ENCODE measurements at places on chromosomes 4 and X.

- DNase-seq = no peak
These were observed 683.8 kb upstream of the PABPC4L start for GRCh38 chr4:134885436-134885835.

DNA sequence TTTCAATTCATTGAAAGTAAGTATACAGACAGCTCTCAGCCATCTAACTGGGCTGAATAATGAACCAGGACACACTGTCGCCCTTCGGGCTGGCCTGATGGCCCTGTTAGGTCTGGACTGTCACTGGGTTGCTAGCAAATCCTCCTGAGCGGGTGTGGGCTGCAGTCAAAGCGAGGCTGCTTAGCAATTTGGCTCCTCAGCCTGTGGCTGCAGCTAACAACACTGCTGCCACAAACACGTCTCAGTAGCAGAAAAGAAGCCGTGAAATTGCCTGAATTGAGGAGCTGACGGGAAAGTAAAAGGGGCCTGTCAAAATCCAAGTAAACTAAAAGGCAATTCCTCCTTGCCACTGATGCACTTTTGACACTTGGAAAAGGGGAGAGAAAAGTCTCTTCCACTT lies 72.8 kb downstream of the SMIM20 start:
- DNase-seq = no peak

DNA sequence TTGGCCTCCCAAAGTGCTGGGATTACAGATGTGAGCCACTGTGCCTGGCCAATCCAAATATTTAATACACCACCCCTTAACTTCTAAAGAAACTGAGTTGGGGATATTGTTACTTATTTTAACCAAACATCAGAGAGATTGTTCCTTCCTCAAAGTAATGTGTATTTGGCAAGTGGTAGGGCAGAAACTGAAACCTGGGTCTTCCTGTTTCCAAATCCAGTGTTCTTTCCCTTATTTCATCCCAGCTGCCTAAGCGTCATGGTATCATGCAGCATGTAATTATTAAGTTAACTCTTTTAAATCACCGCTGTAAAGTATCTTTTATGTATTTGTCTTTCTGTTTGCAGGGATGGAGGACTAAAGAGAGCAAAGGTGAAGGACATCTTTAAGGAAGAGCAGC lies 68.4 kb downstream of the GPAT3 start:
- no peak for DNase-seq

DNA sequence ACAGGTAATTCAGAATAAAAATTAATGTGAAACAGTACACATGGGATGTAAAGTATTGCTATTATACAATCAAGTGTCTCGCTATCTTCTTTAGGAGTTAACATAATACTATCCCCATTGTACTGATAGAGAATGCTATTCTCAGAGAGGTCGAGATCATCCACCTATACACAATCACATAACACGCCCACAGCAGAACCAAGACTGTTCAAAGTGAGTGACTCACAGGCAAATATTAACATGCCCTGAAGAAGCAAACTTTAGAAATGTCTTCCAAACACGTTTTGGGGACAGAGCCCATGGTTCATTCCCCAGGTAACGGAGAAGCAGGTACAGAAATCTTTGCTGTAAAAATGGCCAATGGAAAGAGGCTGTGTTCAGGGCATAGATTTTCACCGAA lies 50.1 kb upstream of the PHKA2 start:
- DNase-seq = no peak

DNA sequence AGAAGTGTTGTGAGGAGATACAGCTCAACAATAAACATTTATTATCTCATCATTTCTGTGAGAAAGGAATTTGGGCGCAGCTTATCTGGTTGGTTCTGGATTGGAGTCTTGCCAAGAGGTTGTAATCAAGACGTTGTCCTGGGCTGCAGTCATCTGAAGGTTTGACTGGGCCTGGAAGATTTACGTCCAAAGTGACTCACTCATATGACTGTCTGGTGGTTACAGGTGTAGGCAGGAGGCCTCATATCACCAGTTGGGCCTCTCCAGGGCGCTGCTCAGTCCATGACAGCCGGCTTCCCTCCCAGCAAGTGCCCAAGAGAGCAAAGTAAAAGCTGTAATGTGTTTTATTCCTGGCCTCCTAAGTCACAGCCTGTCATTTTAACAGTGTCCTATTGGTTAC lies 106.3 kb downstream of the USP46 start:
- DNase-seq = no peak

DNA sequence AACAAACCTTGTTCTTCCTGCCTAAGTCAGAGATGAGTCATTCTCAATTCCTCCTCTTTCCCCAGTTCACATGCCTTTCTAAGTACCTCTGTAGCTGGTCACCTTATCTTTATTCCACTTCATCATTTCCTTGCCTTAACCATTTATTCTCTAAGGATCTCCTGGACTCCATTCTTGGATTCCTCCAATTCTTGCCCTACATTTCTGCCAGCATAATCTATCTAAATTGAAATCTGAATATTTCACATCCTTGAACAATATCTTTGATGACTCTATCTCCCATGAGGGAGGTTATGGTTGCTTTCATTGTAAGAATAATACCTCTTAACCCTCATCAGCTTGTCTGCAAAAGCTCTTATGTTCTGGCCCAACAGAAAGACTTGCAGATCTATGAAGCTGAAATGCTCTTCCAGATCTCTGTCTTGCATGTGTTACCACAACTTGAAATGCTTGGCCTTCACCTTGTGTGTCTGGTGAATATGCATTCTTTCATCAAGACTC lies 28.6 kb upstream of the PDE5A start:
- DNase-seq = no peak

DNA sequence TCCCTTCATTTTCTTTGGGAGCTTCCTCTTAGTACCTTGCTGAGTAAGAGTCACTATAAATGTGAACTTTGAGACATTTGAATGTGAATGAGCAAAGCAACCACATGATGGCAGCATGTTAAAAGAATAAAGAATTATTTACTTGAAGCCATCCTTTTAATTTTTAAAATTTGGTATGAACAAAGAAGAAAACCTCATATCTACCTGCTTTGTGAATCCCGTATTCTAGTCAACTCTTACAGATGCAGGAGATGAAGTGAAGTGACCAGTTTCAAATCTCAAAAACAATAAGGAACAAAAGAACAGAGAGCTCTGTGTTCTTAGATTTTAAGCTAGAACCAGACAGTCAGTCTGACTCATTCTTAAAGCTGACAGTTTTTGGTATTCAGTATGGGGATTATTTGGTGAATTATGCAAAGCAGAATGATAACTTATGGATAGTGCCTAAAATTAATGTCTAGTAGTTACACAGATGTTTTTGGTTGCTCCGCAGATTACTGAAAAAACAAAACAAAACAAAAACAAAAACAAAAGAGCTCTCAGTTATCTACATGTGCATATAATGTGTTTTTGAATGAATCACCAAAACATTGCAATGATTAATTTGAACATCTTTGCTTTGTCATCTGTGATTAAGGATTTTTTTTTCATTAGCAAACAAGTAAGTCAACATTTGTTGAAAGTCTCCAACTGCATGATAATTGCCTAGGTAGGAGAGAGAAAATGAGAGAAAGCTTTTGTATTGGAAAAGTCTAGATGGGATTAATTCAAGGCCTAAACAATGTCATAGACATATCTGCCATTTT lies 48.2 kb upstream of the H2AZ1 start:
- no peak for DNase-seq

DNA sequence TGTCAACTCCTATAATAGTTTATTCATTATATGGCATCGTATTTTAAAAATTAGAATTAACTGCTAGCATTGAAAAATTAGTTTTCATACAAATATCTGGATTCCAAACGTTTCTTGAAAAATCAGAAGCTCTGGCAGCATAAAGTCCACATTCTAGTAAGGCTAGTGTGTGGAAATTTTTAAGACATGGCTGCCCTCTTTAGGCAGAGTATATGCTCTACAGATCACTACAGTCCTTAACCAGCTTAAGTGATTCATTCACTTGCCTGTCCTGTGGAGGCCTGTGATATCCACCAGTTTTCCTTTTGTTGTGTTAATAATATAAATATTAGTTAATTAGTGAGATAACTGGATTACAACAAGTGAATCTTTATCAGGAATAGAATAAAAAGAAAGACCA lies 287.2 kb downstream of the OPHN1 start:
- no peak for DNase-seq

- DNase-seq = no peak
These were observed 4.6 kb downstream of the CTBP1 start for GRCh38 chr4:1244081-1244977.

- no peak for DNase-seq
These were observed 41.9 kb upstream of the PRDM8 start for GRCh38 chr4:80155316-80155982.

DNA sequence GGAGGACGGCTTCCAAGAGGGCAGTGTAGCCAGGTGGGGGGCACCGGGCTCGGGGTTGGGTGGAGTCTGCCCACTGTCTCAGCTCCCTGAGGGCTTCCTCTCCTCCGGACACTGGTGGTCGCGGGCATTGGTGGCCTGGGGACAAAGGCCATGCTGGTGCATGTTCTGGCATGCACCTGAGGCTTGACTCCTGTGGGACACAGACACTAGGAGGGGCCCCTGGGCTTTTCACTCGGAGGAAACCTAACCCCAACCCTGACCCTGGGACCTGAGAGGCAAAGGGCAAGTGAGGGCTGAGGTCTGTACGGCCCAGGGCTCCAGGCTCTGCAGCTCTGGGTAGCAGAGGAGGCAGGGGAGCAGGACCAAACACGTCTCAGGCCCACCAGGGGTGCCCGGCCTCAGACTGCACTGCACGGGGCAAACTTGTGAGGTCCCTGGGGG lies 22.3 kb upstream of the FGFR3 start:
- DNase-seq = no peak

DNA sequence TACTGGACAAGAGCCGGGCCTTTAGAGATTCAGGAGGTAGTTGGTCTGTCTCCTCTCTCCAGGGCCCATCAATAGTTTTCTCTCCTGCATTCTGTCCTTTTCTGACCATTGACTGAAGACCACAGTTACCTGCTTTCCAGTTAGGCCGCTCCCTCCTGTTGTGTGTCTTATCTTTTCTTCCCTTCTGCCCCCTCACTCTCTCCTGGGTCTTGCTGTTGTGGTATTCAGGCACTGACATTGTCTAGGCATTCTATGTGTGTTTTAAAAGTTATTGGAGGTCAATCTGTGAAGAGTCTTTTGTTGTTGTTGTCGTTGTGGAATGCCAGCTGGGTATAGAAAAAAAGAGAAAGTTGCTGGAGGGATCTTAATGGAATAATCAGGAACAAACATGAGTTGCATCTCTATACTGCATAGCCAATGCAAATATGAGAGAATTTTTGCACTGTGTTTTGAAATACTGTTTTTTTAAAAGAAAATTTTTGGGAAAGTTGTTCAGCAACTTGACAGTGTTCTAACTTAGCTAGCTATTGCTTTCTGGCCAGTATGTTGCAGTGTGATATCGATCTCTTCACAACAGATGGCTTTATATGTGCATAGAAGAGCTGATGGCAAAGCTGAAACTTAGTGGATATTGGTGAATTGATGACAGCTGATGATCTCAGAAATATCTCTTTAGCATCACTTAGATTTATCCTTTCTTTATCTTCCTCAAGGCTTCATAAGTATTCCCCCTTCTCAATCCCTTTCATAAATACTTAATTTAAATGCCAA lies 240.7 kb downstream of the C4orf33 start:
- DNase-seq = no peak

DNA sequence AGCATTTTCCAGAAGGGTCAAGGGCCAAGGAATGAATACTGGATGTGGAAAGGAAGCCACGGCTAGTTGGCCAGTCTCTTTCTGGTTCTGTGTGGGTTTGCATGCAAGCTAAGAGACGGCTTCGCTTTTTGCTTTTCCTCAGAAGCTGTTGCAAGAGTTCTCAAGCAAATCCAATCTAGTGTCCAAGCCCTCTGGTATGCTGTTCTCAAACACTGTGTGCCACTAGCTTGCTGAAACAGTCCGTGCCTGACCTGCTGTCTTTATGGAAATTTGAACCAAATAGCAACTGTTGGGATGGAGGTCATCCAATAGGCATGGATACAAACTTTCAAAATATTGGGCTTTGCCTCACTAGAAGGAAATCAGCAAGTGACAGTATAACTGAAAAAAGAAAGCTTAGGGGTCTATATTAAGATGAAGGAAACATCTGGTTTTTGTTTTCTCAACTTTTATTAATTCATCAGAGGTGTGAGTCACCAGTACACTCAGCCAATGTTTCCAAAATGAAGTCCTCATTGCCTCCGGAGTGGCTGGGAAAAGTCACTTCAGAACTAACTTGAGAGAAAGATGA lies 70.5 kb downstream of the SLC9A6 start:
- no peak for DNase-seq

GRCh38 chr4:5976921-5977320 lies 41.3 kb downstream of the C4orf50 start:
- no peak for DNase-seq

DNA sequence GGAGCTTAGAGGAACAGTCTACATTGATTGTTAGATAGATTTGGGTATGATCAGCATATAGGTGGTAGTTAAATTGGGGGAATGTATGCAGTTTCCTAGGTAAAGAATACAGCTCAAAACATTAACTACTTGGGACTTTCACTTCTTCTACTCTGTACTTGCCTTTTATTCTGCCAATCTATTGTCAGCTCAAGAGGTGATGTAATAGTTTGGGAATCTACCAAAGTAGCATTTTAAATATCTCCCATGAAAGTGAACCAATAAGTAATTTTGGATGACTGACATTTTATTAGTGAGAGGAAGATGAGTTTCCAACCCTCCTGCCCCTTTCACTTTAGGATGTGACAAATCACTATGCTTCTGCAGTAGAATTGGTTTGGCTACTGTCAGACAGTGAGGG lies 43.4 kb downstream of the NUDT6 start:
- no peak for DNase-seq

GRCh38 chr4:103018391-103019307 lies 856 bp downstream of the SLC9B1 start:
- no peak for DNase-seq

- DNase-seq = no peak
These were observed 105.8 kb upstream of the MAGEB18 start for GRCh38 chrX:26032111-26032912.

GRCh38 chr4:7526491-7526890 lies 91.8 kb upstream of the PSAPL1 start:
- DNase-seq = no peak

DNA sequence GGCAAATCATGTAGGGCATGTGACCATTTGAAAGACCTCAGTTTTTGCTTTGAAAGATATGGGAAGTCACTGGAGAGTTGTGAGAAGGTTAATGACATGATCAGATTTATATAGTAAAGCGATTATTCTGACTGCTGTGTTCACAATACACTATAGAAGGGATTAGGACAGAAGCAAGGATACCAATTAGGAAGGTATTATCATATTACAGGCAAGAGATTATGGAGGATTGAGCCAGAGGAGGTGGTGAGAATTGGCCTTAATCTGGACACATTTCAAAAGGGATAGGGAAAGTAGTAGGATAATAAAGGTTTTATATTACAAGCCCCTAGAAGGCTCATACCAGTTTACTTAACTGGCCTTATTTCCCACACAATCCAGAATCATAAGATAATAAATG lies 124.9 kb upstream of the POF1B start:
- no peak for DNase-seq

- no peak for DNase-seq
These were observed 105.2 kb upstream of the AMOT start for GRCh38 chrX:112945826-112946225.

- DNase-seq = no peak
These were observed 31.3 kb downstream of the JADE1 start for GRCh38 chr4:128840711-128841318.

- no peak for DNase-seq
These were observed 11.7 kb upstream of the GYG2 start for GRCh38 chrX:2817036-2817435.

Data from activated naive CD4-positive, alpha-beta T cell treated with Interleukin-2 at 50 U/mL for 16 hours (primary cell).